ENCODE measurements at places on chromosomes 12 and 14.

DNA sequence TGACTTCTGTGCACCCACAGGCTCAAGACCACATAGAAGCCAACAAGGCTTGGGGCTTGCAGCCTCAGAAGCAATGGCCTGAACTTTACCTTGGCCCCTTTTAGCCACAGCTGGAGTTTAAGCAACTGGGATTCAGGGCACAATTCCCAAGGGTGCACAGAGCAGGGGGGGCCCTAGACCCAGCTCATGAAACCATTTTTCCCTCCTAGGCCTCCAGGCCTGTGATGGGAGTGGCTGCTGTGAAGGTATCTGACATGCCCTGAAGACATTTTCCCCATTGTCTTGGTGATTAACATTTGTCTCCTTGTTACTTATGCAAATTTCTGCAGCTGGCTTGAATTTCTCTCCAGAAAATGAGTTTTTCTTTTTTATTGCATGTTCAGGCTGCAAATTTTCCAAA lies 21.9 kb downstream of the GABARAPL1 start:
- no peak for DNase-seq

DNA sequence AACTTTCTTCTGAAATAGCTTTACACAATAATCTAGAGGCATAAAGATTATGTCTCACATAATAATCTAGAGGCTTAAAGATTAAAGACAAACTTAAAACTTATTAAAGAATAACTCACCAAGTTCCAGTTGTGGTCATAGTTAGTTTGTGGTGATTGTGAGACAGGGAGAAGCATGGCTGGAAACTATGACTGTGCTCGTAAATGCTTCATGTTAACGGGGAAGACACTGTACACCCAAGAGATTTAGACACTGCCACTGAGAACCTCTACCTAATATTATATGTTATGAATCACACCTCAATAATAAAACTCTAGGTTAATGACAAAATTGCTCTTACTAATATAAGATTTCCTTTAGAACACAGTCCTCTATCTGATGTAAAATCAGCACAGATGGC lies 541.6 kb downstream of the TMEM121 start:
- no peak for DNase-seq

- DNase-seq = no peak
Observed at GRCh38 chr12:124608450-124608870, 41.0 kb upstream of the NCOR2 start.

DNA sequence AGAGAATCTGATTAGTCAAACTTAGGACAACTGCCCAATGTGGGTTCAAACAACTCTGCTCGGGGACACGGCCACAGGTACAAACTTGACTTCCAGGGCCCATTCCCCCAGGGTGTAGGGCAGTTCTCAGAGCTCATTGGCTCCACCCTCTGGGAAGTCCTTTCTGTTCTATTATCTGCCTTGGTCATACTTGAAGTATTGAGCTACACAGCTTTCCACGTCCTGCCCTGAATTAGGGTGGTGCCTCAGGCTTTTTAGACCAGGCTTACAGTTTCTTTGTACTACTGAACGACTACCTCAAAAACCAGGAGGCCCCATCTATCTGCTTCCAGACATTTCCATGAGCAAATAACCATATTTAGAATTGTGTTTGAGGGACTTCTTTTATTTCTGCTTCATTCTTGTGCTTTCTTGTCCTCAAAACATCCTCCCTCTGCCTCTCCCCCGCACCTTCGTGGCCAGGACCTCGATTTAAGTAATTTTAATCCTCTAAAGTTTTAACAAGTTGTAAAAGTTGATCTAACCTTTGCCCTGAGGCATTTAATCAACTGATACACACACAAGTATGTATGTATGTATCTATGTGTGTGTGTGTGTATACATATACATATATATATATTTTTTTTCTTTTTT lies 281.7 kb upstream of the AMIGO2 start:
- no peak for DNase-seq

DNA sequence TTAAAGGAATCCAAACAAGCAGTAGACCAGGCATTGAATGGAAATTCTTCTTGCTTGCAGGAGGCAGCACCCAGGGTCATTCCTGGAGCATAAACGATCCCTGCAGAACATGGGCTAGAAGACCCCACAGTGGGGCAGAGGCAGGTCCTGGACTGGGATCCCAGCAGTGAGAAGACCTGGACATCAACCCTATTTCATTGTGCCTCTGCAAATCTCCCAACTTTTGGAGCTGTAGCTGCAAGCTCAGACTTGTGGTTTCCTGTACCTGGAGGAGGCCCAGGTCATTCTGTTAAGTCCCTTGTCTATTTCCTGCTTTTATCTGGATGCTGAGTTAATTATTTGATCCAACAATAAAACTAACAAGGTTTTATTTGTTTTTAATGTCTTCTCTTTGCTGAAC lies 61.7 kb downstream of the CALM1 start:
- no peak for DNase-seq

DNA sequence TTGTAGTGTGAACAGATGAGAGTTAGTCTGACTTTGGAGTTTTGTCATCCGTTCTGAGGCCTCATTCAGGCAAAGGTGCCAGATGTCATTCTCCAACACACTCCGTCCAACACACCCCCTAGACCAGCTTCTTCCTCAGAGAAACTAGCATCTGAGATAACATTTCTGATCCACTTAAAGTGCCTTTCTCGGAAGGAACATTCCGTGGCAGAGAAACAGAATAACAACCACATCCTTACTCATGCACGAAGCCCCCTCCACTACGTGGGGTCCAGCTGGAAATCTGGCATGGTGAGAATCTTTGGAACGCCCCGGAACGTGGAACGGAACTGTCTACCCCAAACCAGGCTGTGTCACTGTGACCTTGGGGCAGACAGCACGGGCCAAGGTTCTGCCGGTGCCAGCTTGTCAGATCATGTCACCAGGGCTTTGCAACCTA lies 17.0 kb upstream of the BCL7A start:
- DNase-seq = no peak

- DNase-seq = no peak
Observed at GRCh38 chr14:89258728-89259273, 158.2 kb downstream of the FOXN3 start.

DNA sequence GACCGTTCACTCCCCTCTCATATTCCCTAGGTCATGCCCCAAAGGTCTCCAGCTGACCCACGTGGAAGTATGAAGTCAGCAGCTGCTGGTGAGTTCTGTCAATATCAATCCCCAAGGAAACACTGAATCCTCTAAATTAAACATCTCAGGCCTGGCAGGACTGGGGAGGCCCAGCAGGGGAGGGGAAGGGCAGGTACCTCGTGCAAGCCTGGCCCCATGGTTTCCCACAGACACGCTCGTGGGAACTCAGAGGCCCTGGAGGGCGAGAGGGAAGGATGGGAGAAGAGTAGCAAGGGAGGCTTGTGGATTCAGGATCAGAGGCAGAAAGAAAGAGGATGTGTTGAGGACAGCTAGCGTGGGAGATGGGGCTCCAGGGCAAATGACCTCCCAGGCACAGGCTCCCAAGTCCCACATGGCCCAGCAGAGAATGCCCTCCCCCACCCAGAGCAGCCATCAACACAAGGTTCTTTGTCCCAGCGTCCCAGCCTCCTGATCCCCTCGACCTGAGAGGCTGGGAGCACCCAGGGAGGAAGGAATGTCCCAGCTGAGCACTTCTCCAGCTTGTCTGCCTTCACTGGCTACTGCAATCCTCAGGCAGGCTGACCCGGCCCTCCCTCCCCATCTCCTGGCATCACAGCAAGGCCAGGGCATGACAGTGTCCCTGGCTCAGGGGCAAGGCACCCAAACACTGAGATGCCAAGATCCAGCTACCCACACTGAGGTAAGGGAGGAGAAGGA lies 20.1 kb upstream of the RPLP0 start:
- DNase-seq = no peak

- no peak for DNase-seq
Observed at GRCh38 chr14:94451826-94452225, 774 bp downstream of the SERPINA11 start.

DNA sequence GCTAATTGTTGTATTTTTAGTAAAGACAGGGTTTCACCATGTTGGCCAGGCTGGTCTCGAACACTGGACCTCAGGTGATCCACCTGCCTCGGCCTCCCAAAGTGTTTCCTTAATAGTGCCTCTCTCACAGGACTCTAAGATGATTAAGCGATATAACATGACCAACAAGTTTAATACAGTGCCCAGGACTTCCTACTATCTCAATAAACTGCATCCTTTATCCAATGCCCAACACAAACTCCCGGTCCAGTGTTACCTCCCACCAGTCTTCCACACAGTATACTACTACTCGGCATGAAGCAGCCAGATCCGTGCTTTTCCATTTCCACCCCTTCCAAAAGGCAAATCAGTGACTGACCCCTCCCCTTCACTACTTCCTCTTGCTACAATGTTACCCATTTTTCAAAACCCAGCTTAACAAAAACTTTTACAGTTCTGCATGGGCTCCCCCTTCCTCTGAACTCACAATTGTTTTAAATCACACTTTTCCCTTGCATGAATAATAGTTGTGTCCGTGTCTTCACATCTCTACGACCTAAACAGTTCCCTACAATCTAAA lies 900 bp downstream of the NOP2 start:
- DNase-seq = no peak

DNA sequence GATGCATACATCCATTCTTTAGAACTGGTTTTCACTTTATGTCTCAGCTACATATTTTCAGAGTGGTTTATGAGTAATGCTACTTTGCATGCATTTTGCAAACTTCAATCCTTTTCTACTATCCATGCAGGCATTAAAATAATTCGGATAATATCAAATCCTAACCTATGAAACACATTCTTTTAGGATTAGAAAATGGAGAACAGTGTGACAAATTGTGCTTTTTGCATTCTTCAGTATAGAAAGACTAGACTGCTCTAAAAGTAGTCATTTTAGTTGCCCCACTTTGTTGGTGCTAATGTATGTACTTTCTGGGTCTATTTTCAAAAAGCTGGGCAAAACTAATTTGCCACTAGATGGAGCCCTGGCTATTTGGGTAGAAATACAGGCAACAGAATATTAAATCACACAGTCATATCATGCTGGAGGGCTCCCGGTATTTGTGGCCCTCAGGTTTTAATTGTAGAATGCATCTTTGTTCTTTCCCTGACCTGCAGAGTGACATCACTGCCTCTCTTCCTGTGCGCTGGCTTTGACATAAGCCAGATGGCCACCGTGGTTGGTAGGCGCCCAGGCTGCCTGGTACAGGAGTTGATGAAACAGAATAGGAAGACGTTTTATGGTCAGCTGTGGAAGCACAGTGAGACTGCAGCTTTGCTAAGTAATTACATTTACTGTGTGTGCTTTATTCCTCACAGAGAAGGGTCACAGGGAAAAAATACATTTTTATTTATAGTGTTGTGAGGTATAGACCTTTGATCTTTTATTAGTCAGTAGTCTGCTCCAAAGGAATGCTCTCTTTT lies 28.1 kb downstream of the MSRB3 start:
- peak; percentile 91 for DNase-seq

- DNase-seq = no peak
Observed at GRCh38 chr12:89706986-89707702, 1.5 kb downstream of the ATP2B1 start.

DNA sequence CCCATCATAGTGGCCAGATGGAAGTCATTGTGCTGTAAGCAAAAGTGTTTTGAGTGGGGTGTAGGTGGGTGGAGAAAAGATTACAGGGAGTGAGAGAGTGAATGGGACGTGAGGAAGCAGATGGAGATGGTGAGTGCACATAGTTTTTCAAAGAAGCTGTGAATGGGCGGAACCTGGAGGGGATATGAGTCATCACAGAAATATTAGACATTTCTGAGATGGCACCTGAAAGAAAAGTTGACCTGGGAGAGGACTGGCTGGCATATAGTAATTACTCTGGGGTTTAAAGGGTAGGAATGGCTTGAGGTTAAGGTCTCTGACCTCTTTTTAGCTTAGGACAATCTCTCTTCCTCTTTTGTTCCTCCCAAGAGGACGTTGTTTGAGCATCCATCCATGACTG lies 50.5 kb downstream of the ANO4 start:
- DNase-seq = peak; percentile 8

- DNase-seq = no peak
Observed at GRCh38 chr14:103854017-103854808, 6.8 kb upstream of the PPP1R13B start.

DNA sequence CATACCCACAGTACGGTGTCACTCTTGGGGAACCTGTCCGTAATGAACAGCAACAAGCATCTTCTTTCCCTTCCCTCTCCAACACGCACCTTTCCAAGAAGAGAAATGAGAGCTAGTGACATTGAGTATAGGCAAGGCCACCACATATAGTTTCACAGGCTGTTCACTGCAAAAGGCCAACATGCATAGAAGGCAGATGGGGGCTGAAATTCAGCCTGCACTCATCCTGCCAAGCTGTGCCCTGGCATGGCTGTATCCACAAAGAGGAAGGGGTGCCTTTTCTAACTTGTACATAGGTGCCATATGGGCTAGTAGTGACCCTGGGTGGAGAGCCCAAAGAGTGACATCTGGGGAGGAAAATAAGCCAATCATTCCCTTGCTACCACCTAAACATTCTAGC lies 169.6 kb downstream of the ZFP36L1 start:
- DNase-seq = no peak

DNA sequence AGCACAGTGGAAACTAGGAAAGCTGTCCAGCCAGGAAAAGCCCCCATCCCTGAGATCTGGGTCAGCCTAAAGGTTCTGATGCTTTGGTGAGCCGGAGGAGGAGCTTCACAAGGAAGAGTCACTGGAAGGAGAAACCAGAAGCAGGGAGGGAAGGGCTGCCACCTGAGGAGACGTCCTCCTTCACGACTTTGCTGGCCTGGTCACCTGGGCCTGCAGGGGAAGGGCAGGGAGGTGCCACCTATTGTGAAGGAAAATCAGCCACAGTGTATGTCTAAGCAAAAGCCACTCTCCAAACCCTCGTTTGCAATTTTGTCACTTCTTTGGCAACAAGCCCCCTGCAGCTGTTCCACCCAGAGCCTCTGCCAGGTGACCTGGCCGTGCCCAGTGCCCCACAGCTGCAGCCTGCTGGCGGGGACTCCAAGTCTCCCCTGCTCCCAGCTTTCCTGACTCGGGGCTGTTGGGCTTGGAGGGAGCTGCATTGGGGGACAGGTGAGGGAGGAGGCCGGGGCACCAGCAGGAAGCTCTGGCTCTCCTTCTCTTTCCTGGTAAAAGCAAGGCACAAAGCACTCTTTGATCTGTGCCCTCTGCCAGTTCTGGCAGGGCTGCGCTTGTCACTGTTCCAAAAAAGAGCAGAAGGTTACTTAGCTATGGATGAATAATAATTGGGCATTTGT lies 120.9 kb upstream of the BCL2L14 start:
- DNase-seq = no peak

DNA sequence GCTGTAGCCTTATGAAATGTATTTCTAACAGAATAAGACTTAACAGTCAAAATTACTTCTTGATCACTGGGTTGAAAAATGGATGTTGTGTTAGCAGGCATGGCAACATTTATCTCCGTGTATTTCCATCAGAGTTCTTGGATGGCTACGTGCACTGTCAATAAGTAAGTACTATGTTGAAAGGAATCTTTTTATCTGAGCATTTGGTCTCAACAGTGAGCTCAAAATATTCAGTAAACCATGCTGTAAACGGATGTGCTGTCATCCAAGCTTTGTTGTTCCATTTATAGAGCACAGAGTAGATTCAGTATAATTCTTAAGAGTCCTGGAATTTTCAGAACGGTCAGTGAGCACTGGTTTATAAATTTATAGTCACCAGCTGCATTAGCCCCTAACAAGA lies 15.5 kb downstream of the SCAF11 start:
- DNase-seq = no peak

- DNase-seq = no peak
Observed at GRCh38 chr12:29255042-29255441, 106.0 kb downstream of the FAR2 start.

All from HCT116 (cell line).